ENCODE measurements at places on chromosomes 2 and 18. TPM values are rescaled to one million over a fixed set of nuclear protein-coding genes. Genes with fewer than 3 reads are reported as not detected.

DNA sequence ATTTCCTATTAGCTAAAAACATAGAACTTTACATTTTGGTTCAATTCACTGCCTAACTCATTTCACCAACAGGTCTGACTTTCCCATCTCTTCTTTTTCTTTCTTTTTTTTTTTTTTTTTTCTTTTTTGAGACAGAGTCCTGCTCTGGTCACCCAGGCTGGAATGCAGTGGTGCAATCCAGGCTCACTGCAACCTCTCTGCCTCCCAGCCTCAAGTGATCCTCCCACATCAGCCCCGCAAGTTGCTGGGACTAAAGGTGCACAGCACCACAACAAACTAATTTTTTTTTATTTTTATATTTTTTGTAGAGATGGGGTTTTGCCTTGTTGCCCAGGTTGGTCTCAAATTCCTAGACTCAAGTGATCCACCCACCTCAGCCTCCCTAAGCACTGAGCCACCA, 57.8 kb upstream of the HNRNPA3 start:
- DNase-seq, result no peak

- DNase-seq, result no peak
These were observed 66.2 kb downstream of the MDH1 start for GRCh38 chr2:63654959-63655358.

DNA sequence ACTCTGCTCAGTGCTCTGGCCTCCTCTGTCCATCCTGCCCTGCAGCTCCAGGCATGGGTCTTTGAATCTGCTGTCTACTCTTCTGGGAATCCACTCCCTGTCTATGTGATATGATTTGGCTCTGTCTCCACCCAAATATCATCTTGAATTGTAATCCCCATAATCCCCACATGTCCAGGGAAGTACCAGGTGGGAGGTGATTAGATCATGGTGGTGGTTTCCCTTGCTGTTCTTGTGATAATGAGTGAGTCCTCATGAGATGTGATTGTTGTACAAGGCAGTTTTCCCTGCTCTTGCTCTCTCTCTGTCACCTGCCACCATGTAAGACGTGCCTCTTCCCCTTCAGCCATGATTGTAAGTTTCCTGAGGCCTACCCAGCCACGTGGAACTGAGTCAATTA, 881.8 kb upstream of the ID2 start:
- DNase-seq, result no peak

DNA sequence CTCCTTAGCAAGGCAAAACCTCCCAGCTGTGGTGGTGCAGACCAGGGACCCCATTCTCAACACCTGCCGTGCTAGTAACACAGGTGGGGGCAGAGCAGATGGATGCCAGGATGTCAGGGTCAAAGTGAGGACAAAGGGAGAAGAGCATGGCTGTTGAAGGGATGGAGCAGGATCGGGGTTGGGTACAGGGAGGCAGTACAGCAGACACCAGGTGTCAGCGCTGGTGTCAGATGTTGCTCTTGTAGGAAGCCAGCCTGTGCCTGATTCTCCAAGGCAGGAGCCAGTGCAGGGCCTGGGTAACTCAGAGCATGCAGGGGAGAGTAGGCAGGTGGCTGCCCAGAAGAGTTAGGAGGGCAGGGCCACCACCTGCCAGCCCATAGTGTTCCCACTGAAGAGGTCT, 222.1 kb upstream of the SPRED2 start:
- DNase-seq, result no peak

Gene HOXD9
- total RNA-seq, result not detected

Gene ACMSD
- total RNA-seq, result not detected

GRCh38 chr2:153519257-153519875, 40.8 kb upstream of the RPRM start:
- peak; percentile 62 for DNase-seq

DNA sequence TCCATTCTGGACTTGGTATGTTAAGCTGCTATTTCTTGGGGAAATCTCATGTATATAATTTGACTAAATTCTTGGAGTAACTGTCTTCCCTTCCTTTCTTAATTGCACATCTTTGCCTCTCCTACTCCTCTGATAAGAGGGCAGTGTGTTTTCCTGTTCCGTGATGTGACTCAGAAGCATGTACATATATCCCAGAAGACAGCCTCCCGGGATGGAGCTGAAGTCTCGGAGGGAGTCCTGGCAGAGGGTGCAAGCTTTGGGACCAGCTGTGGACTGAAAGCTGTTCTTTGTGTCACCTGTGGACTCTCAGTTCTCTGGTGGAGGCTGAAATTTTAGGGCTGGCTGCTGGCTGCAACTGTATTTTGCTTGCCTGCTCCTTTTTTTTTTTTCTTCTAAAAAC, 54.7 kb upstream of the MGAT5 start:
- no peak for DNase-seq

DNA sequence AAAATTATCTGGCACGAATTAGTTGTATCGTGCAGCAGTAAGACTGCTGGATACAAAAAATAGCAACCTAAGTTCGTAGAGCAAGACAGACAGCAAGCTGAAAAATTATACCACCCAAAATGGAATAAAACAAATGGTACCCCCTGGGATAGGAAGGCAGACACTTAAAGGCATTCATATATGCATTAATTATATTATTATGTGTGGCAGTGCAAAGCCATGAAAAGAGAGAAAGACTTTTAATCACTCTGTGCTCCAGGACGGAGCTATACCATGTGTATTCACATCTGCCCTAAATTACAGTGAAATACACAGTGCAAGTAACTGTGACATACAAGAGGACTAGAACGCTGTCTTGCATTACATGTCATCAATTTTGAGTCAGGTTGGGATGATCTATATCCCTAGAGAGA, 235.9 kb downstream of the GULP1 start:
- DNase-seq, result no peak

DNA sequence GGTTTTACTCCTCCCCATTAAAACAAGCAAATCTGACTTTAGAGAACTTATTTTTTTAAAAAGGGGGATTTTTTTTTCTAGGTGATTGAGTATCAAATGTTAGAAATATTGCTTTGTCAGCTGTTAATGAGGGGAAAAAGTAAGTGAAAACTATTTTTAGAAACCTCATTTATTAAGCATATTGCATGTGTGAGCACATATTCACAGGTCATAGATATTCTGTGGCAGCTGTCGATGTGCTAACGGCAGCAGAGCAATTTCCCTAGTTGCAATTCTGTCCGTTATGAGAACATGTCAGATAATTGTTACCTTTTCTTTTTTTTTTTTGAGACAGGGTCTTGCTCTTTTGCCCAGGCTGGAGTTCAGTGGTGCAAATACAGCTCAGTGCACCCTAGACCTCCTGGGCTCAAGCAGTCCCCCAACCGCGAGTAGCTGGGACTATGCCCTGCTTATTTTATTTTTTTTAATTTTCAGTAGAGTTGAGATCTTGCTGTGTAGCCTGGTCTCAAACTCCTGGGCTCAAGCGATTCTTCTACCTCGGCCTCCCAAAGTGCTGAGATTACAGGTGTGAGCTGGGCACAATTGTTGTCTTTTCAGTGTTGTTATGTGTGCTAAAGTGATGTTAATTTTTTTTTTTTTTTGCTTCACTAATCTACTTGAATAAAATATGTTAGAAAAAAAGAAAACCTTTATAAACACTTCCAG, 69.8 kb downstream of the MTA3 start:
- DNase-seq, result no peak

DNA sequence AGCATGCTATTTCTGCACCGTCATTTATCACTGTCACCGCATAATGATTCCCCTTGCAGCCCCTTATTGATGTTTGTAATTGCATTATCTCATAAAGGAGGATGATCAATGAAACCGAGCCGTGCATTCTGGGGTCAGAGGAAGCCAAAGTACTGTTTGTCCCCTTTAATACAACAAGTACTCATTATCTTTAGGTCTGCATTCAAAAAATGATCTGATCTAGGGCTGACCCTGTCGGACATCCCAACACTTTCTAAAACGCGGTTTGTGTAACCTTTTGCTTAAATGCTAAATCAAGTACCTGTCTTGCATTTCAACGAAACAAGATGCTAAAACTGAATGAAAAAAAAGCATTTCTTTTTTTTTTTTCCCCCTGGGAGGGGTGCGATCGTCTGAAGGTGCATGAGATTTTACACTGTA, 143.8 kb downstream of the MEIS1 start:
- no peak for DNase-seq

Gene LTBP1
- 1.6 TPM for total RNA-seq

- no peak for DNase-seq
These were observed 45.1 kb downstream of the PROC start for GRCh38 chr2:127463155-127463991.

- DNase-seq, result no peak
These were observed 35.7 kb upstream of the TAF4B start for GRCh38 chr18:26190506-26190905.

DNA sequence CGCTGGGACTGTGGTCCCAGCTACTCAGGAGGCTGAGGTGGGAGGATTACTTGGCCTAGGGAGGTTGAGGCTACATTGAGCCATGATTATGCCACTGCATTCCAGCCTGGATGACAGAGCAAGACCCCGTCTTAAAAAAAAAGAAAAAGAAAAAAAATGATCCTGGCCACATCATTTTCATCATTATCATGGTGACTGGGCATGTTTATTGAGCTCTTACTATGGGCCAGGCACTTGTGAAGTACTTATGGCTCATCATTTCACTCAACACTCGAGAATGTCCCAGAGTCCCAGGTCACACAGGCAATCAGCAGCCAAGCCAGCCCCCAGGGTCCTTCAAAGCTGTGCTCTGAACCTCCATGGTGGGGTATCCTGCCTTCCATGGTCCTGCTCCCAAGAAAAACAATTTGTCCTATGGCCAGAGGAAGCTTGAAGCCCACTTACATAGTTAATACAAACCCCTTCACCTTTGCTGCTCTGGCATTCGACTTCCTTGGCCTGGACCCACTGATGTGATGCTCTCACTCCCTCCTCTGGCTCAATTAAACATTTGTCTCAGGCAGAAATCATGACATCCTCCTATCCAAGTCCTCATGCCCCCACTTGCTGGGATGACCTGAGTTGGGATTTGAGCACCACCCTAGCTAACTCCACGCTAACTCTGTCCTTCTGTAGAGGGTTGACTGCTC, 3.8 kb upstream of the CNNM4 start:
- no peak for DNase-seq

Gene FRZB
- not detected for total RNA-seq
